ENCODE measurements at places on chromosomes 7 and 10.

DNA sequence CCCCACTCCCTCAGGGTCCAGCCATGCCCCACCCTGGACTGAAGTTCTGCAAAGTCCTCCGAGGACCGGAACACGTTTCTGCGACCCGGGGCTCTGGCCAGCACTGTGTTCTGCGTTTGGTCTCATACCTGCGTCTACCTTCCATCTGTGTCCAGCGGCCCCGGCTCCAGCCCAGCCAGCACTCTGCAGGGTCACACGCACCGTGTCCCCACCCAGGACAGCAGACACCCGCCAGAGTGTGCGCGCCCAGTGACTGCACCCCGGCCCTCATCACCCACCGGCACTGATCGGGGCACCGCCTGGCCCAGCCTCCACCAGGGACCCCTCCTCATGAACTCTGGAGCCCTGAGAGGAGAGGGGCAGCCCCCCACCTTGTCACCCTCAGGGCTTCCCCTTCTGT lies 20.3 kb downstream of the SLC29A4 start:
- no peak for DNase-seq

GRCh38 chr10:48194830-48195229 lies 79.7 kb downstream of the FRMPD2 start:
- DNase-seq = no peak

- DNase-seq = no peak
Measured at GRCh38 chr7:34135924-34136323, 230.6 kb downstream of the BMPER start.

GRCh38 chr10:27719052-27719451 lies 26.6 kb downstream of the MKX start:
- no peak for DNase-seq

GRCh38 chr7:128827971-128828711 lies 2.1 kb upstream of the FLNC start:
- DNase-seq = peak; percentile 77

DNA sequence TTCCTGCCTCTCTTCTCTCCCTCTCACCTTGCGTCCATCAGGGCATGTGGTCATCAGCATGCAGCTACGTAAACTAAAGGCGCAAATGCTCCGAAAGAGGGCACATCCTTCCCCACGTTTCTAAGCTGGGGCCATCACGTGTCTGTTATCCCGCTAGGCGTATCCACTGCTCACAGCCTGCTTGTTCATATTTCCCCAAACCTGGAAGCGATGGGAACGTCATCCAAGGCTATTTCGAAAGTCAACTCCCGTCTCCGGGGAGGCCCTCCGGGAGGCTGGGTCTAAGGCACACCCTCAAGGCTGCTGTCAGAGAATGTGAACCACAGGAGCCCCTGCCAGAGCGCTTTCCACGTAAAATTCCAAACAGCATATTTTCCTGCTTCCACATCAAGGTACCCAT lies 199.2 kb downstream of the DIP2C start:
- DNase-seq = peak; percentile 84

DNA sequence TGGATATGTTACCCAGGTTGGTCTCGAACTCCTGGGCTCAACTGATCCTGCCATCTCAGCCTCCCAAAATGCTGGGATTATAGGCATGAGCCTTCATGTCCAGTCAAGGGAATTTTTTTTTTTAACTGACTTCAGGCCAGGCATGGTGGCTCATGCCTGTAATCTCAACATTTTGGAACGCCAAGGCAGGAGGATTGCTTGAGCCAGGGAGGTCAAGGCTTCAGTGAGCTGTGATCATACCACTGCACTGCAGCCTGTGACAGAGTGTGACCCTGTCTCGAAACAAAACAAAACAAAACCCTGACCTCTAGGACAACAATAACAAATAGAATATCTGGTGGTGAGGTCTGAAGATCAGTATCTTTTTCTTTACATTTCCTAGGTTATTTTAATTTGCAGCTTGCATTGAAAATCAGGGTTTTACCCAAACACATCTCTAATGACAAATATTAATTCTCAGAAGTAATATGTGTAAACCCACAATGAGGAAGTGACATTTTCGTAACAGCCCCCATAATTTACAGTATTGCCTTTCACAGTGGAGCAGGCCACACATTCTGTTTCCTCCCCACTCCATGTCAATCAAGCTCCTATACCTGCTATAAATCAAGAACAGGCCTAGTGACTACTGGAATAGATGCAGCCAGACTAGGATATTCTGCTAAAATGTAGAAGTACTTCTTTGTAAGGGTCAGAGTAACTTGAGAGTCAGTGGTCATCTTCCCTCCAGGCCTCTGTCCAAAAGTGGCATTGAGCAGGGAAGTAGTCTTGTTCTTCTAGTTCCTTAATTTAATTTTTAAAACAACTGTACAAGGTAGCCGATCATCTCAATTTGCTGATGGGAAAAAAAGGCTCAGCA lies 43.3 kb upstream of the ECHDC3 start:
- DNase-seq = no peak

- DNase-seq = no peak
Measured at GRCh38 chr7:141290973-141291372, 217.1 kb downstream of the TMEM178B start.

GRCh38 chr10:25522946-25523608 lies 348.3 kb downstream of the GPR158 start:
- peak; percentile 67 for DNase-seq

DNA sequence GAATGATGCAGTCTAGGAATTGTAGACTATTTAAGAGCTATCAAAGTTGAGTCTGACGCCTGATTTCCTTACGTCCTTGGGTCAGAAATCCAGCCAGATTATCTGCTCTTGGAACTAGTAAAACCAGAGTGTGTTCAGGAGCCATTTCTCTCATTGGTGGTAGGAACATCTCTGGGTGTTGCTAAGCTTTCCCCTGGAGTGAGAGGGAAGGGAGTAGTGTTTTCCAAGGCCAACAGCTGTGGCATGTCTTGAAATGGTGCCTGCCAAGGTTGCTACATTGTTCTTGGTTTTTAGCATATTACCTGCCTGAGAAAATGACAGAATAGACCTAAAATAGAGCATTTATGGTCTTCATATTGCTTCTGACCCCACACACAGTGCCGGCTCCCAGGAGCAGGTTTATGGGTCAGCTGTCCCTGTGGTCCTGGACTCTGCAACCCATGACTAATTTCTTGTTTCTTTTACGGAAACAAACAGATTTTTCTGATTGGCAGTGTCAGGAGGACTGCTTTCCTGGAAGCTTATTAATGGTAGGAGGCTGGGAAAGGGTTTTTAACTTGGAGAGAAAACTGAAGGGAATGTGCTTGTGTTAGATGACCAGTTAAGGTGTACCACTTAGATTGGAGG lies 17.5 kb downstream of the GBF1 start:
- DNase-seq = peak; percentile 29

DNA sequence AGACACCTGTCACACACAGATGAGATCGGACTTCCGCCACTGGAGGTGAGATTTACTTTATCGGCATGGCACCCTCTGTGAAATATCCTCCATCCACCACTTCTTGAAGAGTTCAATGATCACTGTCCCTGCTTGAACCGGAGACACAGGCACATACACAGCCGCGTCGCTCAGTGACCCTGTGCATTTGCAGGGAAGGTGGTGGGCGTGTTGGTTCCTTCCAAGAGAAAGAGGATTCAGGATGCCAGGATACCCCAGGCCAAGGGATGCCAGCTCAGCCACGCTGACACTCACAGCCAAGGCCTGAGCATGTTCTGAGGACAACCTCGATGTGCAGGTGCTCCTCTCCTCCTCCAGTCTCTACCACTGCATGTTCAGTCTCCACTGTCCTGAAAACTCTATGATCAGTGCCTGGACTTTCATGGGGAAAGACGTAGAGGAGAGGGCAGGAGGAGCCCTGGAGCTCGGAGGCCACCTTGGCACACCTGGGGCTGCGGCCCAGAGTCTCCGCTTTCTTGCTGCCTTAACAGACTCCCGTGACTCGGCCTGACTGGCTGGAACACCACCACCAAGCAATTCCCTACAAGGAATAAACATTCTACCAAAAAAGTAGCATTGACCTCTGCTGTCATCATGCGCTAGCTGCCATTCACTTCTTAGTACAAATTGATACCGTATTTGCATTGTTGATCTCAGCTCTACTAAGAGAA lies 115.2 kb downstream of the TCERG1L start:
- no peak for DNase-seq

DNA sequence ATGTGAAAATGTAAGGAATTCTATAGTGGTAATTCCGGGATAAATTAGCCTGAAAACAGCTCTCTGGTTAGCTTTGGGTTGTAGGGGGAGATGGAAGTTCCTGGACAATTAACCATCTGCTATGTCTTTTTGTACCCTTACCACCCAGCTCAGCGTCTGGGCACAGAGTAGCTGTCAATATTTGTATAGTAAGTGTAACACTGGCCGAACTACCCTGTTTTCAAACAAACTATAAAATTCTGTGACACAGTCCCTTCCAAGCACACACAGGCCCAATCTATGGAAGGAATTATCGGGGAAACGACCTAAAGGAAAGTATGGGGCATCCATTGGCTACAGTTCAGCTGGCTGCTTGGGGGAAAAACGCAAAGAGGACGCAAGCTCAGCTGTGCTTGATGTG lies 869 bp upstream of the LHFPL3 start:
- no peak for DNase-seq

GRCh38 chr7:139153832-139154231 lies 44.3 kb upstream of the ZC3HAV1 start:
- DNase-seq = peak; percentile 82

GRCh38 chr7:108415821-108416536 lies 40.3 kb downstream of the NRCAM start:
- peak; percentile 71 for DNase-seq

DNA sequence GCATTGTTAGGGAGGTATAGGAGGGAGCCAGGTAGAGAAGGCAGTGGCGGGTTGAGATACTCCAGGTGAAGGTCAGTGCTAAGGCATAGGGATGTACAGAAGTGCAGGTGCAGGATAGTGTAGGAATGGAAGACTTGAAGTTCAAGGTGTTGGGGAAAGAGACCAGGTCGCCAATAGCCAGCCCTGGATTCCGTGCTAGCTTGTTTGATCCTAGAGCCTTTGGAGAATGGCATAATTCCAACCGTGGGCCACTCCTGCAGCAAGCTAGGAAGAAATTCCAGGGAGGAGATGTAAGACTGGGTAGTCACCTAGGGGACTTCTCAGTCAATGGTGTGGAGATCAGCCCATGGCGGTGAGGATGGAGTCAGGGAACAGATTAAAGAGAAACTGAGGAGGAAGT lies 272.7 kb downstream of the RPS24 start:
- no peak for DNase-seq

DNA sequence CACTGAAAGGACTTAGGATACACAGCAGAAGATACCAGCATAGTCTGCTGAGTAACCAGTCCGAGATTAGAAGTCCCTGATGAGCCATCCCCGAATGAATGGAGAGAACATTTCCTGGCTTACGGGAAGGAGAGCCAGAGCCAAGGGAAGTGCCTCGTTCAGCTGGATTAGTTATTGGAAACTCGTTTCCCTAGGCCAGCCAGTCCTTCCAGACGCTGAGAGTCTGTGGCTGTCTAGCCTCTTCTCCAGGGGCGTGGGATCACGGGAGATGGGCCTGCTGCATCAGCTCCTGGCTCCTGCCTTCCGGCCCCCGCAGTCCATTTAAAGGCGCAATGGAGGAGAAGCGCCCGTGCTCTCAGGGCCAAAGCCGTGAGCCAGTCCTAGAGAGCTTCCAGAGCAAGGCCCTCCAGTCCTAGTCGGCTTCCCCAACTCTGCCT lies 712.8 kb downstream of the PARD3 start:
- DNase-seq = peak; percentile 83

DNA sequence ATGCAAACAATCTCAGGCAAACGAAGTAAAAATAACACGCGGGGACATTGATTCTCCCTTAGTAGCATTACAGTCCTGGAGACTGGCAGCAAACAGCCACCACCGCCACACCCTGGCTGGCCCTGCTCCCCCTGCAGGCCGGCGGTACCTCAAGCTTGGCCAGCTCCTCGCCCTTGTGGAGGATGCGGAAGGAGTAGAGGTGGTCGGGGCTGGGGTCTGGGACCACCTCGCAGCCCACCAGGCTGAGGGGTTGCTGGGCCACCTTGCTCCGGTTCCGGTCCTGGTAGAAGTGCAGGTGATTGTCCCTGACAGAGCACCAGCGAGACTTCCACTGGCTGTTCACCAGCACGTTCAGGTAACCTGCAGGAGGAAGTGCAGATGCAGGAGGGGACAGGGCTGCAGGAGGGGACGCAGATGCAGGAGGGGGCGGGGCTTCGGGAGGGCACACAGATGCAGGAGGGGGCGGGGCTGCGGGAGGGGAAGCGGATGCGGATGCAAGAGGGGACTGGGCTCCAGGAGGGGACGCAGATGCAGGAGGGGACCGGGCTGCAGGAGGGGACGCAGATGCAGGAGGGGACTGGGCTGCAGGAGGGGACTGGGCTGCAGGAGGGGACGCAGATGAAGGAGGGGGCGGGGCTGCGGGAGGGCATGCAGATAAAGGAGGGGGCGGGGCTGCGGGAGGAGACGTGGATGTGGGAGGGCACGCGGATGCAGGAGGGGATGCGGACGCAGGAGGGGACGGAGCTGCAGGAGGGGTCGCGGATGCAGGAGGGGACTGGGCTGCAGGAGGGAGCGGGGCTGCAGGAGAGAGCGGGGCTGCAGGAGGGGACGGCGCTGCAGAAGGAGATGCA lies 65.7 kb downstream of the VWA2 start:
- no peak for DNase-seq

DNA sequence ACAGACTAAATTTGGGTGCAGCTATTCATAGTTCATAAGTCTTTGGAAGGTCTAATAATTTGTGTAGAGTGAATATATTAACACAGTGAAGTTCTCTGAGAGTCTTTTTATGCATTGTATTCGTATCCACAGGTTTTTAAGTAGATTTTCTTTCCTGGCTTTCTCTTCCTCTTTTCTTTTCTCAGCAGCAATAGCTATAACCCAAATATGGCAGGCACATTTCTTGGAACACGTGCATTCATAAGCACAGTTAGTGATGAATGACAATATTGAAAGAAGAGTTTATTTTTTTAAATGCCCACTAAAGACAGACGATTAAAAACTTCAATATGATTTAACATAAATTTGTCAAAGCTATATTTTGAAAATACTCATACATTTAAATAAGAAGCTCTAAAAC lies 220.5 kb upstream of the MBL2 start:
- DNase-seq = no peak

DNA sequence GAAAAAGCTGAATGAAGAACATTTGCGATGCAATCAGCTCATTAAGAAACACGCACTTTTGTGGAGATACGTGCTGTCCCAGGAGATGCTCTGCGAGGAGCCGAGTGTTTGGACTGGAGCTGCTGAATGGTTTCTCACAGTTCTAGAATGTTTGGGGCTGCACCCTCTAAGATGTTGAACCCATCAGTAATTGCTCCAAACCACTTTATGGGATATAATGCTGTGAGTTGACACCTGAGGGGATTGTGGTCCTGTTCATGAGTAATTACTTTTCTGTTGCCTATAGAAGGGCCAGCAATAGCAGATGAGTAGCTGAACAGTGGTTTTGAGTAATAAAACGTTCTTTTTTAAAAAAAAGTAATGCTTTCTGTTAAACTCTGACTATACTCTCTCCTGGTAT lies 63.1 kb downstream of the IKZF1 start:
- no peak for DNase-seq

DNA sequence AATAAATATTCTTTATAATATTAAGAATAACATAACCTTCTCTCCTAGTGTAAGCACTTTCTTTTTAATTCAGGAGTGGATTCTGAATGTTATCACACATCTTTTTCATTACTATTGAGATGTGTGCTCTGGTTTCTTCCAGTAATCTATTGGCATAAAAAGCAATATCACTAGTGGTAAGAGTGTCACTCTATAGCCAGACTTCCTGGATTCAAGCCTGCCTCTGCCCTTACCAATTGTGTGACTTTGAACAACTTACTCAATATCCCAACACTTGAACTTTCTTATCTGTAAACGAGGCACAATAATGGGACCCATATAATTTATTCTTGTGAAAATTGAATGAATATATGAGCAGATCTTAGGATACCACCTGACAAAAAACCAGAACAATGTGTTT lies 71.0 kb downstream of the SEM1 start:
- no peak for DNase-seq

Data from cardiac fibroblast (primary cell).